CD4-positive, alpha-beta T cell treated with Interleukin-4 for 4 hours (primary cell): ENCODE measurements at places on chromosomes 7 and 10.

DNA sequence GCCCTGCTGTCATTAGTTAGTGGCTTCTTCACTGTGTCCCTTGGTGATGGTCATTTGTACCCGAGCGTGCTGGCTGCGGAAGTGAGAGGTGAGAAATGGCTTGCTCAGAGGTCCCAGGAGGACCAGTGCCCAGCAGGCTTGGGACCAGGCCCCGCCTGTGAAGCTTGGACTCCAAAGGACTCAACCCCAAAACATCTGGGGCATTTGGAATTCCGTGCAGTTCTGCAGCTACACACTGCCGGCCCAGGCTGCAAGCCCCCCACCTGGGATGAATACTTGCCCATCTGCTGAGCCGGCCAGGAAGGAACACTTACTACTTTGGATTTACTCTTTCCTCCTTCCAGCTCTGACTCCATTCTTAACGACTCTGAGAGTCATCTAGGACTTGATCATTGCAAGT lies 18.0 kb downstream of the ECHDC3 start:
- DNase-seq, result no peak

GRCh38 chr10:125694883-125695282 lies 11.9 kb upstream of the TEX36 start:
- no peak for DNase-seq

DNA sequence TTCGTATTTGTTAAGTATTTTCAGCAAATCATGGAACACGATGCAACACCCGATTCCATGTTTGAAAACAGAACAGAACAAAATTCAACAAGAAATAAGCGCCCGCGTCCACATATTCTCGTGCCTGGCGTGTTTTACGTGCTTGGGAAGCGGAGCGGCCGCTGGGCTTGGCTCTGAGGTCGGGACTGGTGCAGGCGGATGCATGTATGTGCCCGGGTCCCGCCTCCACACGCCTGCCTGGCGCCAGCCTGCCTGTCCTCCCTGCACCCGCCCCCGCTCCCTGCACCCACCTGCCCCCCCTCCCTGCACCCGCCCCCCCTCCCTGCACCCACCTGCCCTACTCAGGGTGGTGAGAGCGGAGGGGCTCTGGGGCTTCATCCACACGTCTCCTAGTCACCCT lies 454.5 kb downstream of the DNAJB6 start:
- no peak for DNase-seq

DNA sequence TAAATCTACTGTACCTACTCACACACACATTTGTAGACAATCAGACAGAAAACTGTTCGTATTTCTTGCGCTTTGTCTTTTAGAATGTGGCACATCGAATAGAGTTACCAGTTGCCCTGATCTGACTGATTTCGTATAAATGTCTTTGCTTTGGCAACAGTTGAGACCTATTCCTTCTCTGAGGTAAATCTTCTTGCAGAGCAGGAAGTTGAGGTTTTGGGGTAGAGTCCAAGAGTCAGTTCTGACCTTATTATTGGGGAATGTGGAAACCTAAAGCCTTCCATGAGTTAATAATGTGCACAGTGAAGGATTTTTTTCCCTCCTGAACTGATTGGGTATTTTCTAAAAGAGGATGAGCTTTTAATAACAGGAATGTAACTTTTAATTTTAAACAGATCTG lies 135.3 kb downstream of the KIAA1217 start:
- no peak for DNase-seq

DNA sequence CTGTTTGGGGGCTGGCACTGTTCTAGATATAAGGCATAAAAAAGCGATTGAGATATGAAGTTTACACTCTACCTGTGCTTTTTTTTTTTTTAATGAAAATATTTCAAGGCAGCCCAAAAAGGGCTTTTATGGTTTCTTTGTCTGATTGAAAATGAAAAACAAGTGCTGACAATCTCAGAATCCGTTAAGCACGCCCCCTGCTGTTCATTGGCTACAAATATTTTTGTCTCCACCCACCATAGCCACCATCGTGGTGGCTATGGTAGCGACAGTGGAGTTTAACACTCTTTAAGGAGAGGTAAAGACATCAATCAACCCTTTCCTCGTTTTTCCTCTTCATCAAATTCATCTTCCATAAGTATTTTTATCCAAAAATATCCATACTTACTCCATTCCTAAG lies 94.2 kb downstream of the CD36 start:
- no peak for DNase-seq

- DNase-seq, result no peak
Observed at GRCh38 chr7:22137466-22137865, 191.8 kb upstream of the CDCA7L start.

- no peak for DNase-seq
Observed at GRCh38 chr10:97039538-97040247, 146.1 kb downstream of the SLIT1 start.

- no peak for DNase-seq
Observed at GRCh38 chr10:44949915-44950314, 9.7 kb upstream of the RASSF4 start.

- no peak for DNase-seq
Observed at GRCh38 chr10:129859536-129859935, 104.5 kb downstream of the EBF3 start.

GRCh38 chr10:119095640-119096039 lies 8.3 kb upstream of the DENND10 start:
- DNase-seq, result peak; percentile 48

DNA sequence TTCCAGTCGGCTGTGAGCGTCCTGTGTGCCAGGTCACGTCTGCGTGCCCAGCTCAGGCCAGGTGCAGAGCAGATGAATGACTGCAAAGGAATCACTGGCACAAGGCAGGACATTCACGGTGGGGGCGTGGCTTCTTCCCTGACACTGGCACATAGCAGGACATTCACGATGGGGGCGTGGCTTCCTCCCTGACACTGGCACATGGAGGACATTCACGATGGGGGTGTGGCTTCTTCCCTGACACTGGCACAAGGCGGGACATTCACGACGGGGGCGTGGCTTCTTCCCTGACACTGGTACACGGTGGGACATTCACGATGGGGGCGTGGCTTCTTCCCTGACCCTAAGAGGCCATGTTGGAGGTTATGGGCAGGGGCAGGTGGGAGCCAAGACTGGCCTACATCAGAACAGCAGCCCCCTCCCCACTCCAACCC lies 64.3 kb downstream of the MYL10 start:
- DNase-seq, result no peak

- DNase-seq, result no peak
Observed at GRCh38 chr7:128168667-128169210, 72.3 kb upstream of the LEP start.

GRCh38 chr10:50635286-50635685 lies 11.5 kb upstream of the SGMS1 start:
- DNase-seq, result no peak

DNA sequence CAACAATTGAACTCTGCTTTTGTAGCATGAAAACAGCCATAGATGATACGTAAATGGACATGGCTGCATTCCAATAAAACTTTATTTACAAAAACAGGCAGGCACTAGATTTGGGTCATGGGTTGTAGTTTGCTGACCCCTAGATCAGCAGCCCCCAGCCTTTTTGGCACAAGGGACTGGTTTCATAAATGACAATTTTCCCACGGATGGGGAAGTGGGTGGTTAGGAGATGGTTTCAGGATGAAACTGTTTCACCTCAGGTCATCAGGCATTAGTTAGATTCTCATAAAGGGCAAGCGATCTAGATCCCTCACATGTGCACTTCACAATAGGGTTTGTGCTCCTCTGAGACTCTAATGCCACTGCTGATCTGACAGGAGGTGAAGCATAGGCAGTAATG lies 16.5 kb upstream of the ANK3 start:
- DNase-seq, result no peak

- no peak for DNase-seq
Observed at GRCh38 chr7:33873518-33873917, 31.8 kb upstream of the BMPER start.

GRCh38 chr10:61643316-61643751 lies 19.4 kb upstream of the CABCOCO1 start:
- DNase-seq, result no peak

- DNase-seq, result peak; percentile 39
Observed at GRCh38 chr10:114492351-114493037, 88.2 kb upstream of the AFAP1L2 start.

DNA sequence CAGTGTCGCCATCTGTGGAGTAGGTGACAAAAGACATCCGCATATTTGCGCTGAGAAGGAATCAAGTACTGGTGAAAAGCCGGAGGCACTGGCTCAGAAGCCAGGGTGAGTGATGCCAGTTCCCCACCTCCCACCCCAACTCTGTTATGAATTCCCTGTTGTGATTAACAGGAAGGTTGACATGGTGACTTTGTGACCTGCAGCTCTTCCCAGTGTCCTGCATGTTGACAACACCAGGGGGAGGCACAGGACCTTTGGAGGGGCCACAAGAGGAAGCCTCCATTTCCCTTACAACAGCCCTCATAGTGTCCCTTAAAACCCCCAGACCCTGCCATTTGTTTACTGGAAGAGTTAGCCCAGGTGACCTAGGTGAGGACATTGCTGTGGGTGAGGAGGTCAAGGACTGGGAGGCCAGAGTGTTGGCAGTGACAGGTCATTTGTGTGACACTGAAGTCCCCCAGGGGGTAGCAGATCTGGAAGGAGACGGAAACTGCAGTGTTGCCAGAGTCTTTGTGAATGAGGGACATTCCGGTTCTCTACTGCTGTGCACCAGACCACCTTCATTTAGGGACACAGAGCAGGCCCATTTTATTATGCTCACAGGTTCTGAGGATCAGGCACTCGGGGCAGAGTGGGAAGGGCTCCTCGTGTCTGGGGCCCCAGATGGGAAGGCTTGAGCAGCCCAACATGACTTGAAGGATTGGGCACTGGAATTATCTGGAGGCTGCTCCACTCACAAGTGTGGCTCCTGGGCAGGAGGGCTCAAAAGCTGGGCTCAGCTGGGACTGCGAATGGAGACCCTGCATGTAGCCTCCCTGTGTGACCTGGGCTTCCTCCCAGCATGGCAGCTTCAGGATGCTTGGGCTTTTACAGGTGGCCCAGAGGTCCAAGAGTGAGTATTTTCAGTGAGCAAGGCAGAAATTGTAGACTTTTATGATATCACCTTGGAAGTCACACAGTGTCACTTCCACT lies 13.0 kb upstream of the ANTXRL start:
- DNase-seq, result no peak

- DNase-seq, result no peak
Observed at GRCh38 chr10:13758312-13758711, 171.5 kb downstream of the PRPF18 start.

DNA sequence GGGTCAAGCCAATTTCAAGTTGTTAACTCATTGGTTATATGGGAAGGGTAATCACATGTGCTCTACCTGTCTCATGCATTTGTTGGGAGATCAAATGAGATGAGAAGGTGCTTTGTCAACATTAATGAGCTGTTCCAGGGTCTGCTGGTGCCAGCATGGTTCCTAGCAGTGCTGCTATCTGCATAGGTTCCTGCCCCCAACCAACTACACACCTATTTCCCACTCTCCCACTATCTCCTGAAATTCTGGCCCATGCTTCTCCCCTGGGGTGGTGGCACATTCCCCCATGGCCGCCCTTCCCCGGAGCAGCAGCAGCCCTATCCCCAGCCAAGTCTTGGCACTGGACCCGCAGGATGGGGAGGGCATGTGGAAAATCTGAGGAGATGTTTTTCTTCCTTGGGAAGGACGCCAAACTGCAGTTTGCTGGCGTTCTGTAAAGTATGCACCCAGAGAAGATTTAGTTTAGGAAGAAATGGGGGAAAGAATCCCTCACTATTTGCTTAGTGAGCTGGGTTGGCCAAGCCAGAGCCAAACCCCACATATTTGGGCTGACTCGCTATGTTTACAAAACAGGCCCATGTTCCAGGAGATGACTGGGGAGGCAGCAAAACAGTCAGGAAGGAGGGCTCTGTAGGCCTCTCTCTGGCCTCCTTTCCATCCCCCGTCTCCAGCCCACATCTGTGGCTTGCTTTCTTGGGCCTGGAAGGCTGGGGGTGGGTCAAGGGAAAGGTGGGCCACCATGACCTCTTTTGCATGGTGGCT lies 42.5 kb downstream of the PPP1R3C start:
- no peak for DNase-seq

DNA sequence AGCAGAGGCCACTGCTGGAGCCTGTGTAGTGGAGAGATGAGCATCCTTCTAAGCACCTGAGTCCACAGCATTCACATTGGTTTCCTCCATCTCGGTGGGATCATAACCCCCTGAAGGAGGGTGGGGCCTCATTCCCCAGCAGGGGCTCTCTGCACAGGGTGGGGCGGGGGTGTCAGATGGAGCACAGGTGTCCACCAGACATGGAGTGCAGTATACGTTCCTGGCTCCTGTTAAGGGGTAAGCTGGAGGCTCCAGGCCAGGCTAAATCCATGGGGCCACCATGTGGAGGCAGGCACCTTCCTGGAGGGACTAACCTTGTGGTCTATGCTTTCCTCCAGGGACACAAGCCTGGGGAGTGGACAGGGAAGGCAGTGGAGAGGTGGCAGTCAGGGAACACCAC lies 252.6 kb downstream of the GRID1 start:
- DNase-seq, result no peak

- DNase-seq, result no peak
Observed at GRCh38 chr10:103861505-103861904, 6.1 kb upstream of the SH3PXD2A start.

DNA sequence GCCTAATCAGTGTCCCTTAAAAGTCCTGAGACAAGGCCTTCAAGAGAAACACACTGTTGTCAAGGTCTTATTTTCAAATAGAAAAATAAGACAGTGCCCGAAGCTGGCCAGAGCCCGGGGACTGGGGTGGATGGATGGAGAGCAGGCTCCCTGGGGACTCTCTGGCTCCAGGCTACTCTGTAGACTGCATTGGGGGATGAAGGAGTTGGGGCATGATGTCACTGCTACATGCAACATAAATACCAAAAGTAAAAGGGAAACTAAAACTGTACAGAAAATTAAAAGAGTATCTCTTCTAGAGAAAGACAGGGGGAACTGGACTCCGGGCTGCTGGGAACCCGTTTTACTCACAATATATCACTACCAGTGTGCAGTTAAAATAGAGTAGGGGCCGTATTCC lies 629.8 kb downstream of the KCNMA1 start:
- DNase-seq, result no peak

- no peak for DNase-seq
Observed at GRCh38 chr10:35355971-35356724, 19.8 kb downstream of the CCNY start.

GRCh38 chr7:47651355-47652317 lies 69.7 kb upstream of the TNS3 start:
- no peak for DNase-seq

DNA sequence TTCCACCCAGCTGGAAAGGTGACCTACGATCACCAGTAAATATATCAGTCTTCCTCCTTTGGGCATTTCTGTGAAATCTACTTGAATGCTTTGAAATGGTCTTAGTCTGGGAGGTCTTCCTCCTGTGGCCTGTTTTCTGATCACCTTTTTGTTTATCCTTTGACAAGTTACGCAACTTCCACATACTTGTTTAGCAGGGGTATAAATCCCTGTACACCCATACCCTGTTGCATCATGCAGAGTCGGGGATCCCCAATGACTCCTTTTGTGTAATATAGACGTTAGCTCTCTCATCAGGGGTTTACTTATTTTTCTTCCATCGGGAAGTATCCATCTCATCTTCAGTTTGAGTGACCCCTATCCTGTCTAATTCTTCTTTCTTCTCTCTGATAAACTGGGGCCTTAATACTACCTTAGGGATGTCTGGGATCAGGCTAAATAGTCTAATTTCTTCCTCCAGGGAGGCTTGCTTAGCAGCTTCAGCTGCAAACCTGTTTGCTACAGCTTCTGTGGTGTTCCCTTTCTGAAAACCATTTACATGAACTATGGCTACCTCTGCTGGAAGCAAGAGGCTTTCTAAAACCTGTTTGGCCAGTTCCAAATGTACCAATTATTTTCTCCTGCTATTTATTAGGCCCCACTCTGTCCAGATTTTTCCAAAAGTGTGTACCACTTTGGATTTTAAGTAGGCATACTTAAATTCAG lies 25.8 kb downstream of the MAPK8 start:
- DNase-seq, result no peak
